ENCODE measurements at places on chromosomes 13 and 19.

GRCh38 chr13:42354241-42355091 is 82.5 kb downstream of the AKAP11 start:
- no peak for DNase-seq

GRCh38 chr19:38683393-38684077 is 36.1 kb downstream of the ACTN4 start:
- no peak for DNase-seq

DNA sequence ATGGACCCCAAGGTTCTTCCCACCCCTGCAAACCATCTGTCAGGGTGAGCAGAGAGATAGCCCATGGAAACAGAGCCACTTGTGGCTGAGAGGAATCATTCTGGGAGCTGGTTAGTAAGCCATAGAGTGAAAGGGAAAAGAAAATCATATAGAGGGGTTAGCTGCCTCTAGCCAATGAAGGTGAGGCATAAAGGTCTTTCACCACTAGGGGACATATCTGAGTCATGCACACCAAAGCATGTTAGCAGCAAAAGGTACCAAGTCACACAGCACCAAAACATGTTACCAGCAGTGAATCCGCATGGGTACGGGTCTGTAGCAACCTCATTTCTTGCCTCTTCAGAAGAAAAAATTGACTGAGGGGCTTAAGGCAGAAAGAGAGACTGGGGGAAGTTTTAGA is 76.7 kb upstream of the ZNF43 start:
- DNase-seq, result no peak

GRCh38 chr13:36395280-36395679 is 37.0 kb upstream of the CCNA1 start:
- DNase-seq, result no peak

- no peak for DNase-seq
Measured at GRCh38 chr13:19072543-19072942, 109.1 kb downstream of the TUBA3C start.

DNA sequence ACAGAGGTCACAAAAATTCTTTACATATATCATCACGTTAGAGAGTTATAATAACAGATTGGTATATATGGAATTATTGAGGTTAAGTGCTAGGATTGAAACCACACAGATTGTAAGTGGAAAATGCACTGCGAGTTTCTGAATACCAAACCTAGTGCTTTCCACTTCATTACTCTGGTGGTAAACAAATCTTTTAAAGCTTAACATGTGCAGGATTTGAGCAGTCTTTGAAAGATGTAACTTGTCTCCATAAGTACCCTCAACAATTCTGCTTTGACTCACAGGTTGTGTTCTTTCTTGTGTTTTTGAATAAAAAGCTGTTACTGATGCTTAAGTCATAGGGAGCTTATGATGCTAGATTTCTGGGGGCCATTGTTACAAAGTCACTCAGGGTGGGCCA is 314.7 kb upstream of the DACH1 start:
- DNase-seq, result no peak

GRCh38 chr19:52527956-52528351 is 486 bp downstream of the ZNF808 start:
- DNase-seq, result no peak

GRCh38 chr13:45257638-45258333 is 56.9 kb upstream of the KCTD4 start:
- DNase-seq, result no peak

DNA sequence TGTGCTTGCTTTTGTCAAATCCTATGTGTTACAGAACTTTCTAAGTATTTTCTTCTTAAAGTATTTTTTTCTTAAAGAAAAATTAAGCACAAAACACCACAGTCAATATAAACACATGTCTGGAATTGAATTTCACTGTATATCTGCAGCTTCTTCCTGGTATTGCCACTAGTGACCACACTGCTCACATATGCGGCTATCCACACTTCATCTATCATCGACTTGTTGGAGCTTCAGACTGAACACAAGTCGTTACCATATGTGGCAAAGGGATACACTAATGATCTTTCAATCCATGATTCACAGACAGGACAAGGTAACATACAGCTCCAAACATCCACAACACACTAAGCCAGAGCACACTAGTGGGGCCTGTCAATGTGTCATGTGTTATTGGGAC is 498.4 kb upstream of the ARGLU1 start:
- no peak for DNase-seq

DNA sequence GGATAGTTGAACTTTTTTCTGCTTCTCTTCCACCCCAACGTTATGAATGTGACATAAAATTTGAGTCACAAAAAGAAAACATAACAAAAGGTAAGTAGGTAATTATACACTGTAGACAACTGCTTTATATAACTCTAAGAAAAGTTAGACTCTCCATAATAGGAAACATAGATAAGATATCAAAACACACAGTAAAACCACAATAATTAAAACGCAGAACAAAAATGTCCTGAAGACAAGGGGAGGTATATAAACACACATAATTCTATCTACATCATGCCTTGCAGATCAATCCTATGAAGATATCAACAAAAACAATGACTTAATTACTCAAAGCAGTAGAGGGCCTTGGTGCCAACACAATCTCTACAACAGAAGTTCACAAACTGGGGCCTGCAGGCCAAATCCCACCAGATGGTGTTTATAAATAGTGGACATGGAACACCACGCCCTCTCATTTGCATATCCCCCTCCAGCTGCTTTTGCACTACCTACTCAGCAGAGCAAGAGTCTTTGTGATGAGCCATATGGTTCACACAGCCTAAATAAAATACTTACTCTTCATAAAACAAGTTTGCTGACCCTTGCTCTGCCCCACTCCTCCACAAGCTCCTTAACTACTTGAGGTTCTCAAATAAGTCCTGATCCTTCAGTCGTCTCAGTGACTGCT is 254.7 kb downstream of the KLF12 start:
- no peak for DNase-seq

DNA sequence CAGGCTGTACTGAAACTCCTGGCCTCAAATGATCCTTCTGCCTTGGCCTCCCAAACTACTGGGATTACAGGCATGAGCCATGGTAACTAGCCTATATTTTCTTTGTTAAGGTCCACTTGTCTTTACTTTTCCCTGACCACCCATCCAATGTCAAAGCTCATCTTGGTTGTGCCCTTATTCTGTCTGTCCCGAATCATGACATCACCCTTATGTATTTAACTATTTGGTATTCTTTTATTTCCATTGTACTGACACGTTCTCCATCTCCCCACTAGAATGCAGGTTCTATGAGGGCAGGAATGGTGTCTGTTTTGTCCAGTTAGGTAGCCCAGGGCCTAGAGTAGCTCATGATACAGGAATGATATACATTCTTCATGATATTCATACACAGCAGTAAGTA is 104.8 kb downstream of the ZNF536 start:
- no peak for DNase-seq

DNA sequence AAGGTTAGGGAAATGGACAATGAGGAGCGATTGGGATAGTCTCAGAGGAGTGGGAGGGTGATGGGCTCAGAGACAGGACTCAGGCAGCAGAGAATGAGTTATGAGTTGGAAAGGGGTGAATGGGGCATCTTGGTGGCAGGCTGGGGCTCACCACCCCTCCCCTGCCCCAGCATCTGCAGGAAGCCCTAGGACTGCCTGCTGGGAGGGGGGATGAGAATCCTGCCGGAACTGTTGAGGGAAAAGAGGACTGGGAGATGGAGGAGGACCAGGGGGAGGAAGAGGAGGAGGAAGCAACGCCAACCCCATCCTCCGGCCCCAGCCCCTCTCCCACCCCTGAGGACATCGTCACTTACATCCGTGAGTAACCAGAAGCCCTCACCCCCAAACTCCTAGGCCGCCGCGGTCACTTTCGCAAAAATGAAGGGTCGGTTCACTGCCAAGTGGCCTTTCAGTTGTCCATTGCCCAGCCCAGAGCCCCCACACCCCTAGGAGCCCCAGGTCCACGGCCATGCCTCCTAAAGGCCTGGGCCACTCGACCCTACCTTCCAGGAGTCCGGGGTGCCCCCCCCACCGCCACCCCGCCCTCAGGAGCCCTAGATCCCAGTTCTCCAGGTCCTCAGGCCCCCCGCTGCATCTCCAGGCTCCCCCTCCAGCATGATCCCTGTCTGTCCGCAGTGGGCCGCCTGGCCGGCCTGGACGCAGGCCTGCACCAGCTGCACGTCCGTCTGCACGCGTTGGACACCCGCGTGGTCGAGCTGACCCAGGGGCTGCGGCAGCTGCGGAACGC is 764 bp downstream of the CLEC11A start:
- DNase-seq, result no peak

DNA sequence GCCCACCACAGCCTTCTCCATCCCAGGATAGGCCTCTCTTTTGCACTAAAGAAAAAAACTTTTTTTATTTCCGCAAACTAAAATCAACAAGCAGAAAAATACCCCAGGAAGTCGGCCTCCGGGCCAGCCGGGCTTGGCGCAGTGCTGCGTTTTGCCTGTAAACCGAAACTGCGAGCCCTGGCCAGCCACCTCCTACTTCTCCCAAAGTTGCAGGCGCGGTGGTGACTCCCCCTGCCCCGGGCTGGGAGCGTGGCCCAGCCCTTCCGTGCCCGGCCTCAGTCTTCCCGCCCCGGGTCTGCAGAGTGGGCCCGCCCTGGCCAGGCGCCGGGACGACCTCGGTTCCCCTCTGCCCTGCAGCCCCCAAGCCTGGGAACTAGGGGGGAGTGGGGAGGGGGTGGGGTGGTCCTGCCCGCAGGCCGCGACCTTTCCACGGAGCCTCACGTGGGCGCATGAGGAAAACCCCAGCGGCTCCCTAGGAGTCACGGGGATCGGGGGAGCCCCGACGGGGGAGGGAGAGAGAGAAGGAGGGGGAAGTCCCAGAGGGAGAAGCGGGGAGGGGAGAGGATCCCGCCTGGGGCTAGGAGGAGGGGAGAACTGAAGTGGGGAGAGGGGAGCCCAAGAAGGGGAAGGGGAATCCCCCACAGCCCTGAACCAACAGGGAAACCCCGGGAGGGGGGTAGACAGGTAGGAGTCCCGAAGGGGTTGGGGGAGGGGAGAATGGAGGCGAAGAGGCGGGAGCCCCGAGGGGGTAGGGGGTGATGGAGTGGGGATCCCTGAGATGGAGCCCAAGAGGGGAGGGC is 3.0 kb downstream of the GADD45B start:
- no peak for DNase-seq

DNA sequence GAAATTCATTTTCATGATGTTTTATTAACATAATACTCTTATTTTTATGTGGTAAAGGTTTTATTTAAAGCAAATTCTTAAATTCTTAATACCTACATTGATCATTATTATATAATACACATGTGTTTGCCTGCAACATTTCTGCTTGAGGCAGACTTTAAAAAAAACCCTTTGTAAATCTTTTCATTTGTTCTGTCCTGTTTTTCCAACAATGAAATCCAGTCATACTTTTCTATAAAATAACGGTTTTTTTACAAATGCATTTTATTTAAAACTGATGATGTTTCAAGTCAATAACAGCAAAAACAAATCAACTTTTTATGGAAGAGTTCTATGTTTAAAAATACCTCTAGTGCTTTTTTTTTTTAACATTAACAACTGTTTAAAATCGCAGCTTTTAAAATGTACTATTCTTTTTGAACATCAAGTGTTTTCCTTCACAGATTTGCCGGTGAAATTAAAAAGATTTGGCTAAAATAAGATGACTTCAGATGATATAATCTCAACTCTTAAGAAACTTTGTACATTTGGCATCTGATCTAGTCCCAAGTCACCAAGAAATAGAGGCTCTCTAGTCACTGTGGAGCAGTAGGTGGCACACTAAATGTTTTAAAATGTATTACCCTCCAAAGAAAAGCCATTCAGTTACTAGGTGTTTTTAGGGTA is 5.1 kb downstream of the POU4F1 start:
- no peak for DNase-seq

DNA sequence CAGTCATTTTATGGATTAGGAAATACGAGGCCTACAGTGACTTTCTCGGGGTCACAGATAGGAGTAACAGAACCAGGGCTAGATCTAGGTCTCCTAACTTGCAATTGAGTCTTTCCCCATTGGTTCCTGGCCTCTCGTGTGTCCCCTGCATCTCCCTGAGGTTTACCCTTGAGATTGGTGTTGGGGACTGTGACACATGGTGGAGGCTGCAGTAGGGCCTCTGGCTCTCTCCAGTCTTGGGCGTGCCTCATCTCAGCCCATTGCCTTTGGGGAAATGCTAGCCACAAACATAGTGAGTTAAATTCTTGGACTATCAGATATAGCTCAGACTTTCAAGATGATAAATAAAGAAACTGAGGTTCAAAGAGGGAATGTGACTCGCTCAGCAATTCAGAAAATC is 212.1 kb downstream of the KCNRG start:
- no peak for DNase-seq

GRCh38 chr13:51240178-51240577 is 18.0 kb downstream of the FAM124A start:
- no peak for DNase-seq

DNA sequence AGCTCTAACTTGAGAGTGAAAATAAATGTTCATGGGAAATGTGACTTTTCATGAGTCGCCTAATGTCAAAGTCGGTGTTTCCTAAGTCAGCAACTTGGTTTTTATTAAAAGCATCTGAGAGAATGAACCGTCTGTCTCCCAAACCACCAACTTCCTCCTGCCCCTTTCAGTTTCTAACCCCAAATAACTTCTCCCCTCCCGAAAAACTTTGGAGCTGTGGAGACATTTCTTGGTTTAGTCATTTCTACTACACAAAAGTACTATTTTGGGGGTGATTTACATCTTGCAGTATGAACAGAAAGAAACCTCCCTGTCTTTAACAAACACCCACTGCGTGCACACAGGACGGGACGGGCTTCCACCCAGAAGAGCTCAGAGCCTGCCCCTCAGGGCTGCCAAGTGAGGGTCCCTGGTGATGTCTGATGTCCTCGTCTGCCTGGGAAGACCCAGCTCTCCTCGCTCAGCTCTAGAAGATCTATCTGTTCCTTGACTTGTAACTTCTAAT is 65.0 kb downstream of the RASA3 start:
- DNase-seq, result peak; percentile 47

GRCh38 chr19:925087-925525 is 729 bp upstream of the ARID3A start:
- DNase-seq, result no peak

GRCh38 chr13:84994582-84994981 is 804.6 kb downstream of the SLITRK6 start:
- no peak for DNase-seq

DNA sequence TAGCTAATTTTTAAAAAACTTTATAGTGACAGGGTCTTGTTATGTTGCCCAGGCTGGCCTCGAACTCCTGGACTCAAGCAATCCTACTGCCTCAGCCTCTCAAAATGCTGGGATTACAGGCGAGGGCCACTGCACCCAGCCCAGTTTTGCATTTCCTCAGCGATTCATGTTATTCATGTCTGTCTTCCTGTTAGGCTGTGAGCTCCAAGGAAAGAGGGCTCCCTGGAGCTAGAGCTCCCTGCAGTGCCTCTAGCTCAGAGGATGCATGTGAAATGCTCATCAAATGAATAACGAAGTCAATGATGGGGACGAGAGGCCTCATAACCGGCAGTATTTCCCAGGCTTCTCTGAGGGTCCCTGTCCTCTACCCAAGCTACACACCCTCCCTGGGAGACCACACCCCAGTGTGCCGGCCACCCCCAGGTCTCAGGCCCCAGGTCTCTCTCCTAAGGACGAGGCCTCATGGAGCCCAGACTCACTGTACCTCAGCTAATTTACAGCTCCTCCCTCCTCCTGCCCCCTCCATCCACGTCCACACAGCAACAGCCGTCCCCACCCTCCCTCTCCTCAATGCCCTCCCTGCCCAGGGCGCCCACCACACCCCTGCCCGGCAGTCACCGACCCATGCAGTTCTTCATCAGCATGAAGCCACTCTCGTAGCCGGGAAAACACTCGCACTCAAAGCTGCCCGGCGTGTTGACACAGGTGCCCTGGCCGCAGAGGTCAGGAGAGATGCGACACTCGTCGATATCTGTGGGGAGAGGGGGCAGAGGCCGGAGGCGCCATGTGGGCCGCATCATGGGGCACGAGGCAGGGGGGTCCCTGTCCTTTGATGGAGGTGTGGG is 28.5 kb downstream of the FBN3 start:
- DNase-seq, result no peak

- DNase-seq, result no peak
Measured at GRCh38 chr19:54576411-54576976, 2.9 kb downstream of the LILRA2 start.

All from stimulated activated CD4-positive, alpha-beta T cell treated with anti-CD3 and anti-CD28 coated beads, Interleukin-12 subunit alpha, Interleukin-12 subunit beta, amount 100 ng/mL, for 24 hours (primary cell).